ENCODE measurements at places on chromosomes 13 and 19. TPM values are rescaled to one million over a fixed set of nuclear protein-coding genes. Genes with fewer than 3 reads are reported as not detected.

PBX4 gene
- 1.6 TPM for total RNA-seq

ZSCAN4 gene
- total RNA-seq = not detected

ZNF540 gene
- 2.6 TPM for total RNA-seq

GARIN5A gene
- 1.0 TPM for total RNA-seq

DAND5 gene
- not detected for total RNA-seq

DLL3 gene
- total RNA-seq = not detected

ZNF844 gene
- total RNA-seq = 4.3 TPM

CLEC17A gene
- total RNA-seq = not detected

PRRG2 gene
- 2.6 TPM for total RNA-seq

PTPRH gene
- 14.8 TPM for total RNA-seq

NAXD gene
- 27.5 TPM for total RNA-seq

ZGLP1 gene
- 2.3 TPM for total RNA-seq

GRCh38 chr19:15263361-15263985, 31.2 kb upstream of the EPHX3 start:
- H3K27me3 ChIP-seq = no peaks in the 10 kb centered on the region
- H3K36me3 ChIP-seq = peaks cover 15% of the 10 kb centered on the region
- no peak for DNase-seq
- H3K27ac ChIP-seq = peak overlapping the region; percentile 77
- no peak overlapping the region for H3K4me3 ChIP-seq
- peaks cover 65% of the 10 kb centered on the region for H3K4me1 ChIP-seq

DNA sequence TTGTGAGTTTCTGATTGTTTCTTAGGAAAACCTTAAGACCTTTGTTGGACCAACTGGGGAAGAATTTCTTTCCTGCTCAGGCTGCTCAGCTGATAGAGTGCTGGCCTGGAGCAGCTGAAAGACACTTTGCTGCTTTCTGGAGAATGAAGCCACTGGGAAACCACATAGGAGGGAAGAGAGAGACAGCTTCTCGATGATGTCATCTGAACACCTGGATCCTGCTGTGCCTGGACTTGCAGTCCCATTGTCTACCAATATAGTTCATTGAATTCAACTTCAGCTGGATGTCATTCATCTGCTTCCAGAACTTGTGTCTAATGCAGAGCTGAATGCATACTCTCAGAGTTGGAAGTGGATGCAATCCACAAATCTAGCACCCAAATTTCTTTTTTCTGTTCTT, 34.3 kb upstream of the TSHZ3 start:
- no peak for DNase-seq
- H3K27me3 ChIP-seq = no peaks in the 10 kb centered on the region
- H3K4me1 ChIP-seq = no peaks in the 10 kb centered on the region
- no peak overlapping the region for H3K4me3 ChIP-seq
- H3K27ac ChIP-seq = no peak overlapping the region

GRCh38 chr19:46239193-46240024, 9.9 kb downstream of the IGFL1 start:
- H3K4me1 ChIP-seq = peaks cover 4% of the 10 kb centered on the region
- no peak for DNase-seq
- no peaks in the 10 kb centered on the region for H3K27me3 ChIP-seq
- H3K4me3 ChIP-seq = no peak overlapping the region
- no peaks in the 10 kb centered on the region for H3K36me3 ChIP-seq

GRCh38 chr13:65036999-65037398, 2193.1 kb downstream of the PCDH9 start:
- no peaks in the 10 kb centered on the region for H3K36me3 ChIP-seq
- H3K27me3 ChIP-seq = no peaks in the 10 kb centered on the region
- H3K27ac ChIP-seq = no peak overlapping the region
- no peaks in the 10 kb centered on the region for H3K4me1 ChIP-seq

DNA sequence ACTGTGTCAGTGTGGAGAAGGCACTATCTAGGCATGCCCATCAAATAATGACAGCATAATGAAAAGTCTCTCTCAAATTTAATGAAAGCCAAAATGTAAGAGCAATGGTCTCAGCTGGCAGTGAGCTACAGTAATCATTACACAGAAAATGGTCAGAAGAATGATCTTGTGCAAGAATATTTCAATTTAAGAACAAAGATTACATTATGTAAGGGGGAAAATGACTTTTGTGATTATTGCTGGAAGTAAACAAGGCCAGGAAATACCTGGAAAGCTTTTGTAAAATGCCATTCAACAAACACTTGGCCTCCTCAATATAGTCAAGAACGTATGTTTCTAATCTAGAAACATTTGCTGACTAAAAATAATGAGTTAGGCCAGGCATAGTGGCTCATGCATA, 89.1 kb downstream of the CAB39L start:
- no peak overlapping the region for H3K4me3 ChIP-seq
- DNase-seq = no peak

DNA sequence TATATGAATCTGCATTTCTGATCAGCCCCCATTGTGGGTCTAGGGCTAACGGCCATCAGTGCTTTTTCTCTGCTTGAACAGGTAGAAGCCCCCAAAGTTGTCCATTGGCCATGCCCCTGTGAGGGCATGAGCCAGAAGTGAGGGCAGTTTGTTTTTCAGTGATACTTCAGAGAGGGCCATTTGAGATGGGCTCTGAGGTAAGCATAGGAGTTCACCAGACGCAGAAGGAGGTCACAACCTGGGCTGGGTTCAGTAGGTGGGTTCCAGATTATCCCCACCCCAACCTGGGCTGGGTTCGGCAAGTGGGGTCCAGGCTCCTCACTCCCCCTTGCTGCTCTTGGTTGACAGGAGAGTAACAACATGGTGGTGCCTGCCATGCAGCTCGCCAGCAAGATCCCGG, 33.4 kb downstream of the MAU2 start:
- no peaks in the 10 kb centered on the region for H3K27me3 ChIP-seq
- no peak overlapping the region for H3K4me3 ChIP-seq
- peaks cover 21% of the 10 kb centered on the region for H3K36me3 ChIP-seq
- no peaks in the 10 kb centered on the region for H3K4me1 ChIP-seq
- H3K27ac ChIP-seq = no peak overlapping the region

DNA sequence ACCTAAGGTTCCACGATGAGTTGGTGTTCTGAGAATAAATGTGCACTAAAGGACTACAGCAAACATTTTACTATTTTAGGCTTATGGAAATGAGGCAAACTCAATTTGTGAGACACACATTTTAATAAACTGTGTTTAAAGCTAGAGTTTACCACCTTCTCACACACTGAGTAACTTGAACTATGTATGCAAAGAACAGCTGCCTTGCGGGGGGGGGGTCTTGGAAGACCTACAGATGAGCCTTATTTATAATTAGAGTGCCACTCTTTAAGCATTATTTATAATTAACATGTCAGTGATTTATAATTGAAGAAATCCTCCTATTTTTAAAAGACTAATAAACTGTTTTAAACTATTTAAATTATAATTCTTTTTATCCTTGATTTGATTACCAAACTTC, 300.4 kb downstream of the DLEU7 start:
- H3K36me3 ChIP-seq = no peaks in the 10 kb centered on the region
- no peak overlapping the region for H3K27ac ChIP-seq
- H3K4me1 ChIP-seq = no peaks in the 10 kb centered on the region
- no peak overlapping the region for H3K4me3 ChIP-seq

- no peaks in the 10 kb centered on the region for H3K4me1 ChIP-seq
- H3K36me3 ChIP-seq = no peaks in the 10 kb centered on the region
- no peak for DNase-seq
- no peaks in the 10 kb centered on the region for H3K27me3 ChIP-seq
Measured at GRCh38 chr13:69571606-69572323, 535.9 kb upstream of the ATXN8OS start.

GRCh38 chr19:36054733-36055686, at the start of gene WDR62:
TSS of gene WDR62 (plus strand) at chr19:36054897. CDS start at chr19:36054972, 75 bp downstream.
- peak; percentile 92 for DNase-seq
- peak within 1 kb of the TSS; percentile 29 for H3K4me3 ChIP-seq
- H3K27ac ChIP-seq = peak within 1 kb of the TSS; percentile 90
- H3K27me3 ChIP-seq = no peaks in the 10 kb centered on the region
- H3K36me3 ChIP-seq = no peaks in the 10 kb centered on the region

DNA sequence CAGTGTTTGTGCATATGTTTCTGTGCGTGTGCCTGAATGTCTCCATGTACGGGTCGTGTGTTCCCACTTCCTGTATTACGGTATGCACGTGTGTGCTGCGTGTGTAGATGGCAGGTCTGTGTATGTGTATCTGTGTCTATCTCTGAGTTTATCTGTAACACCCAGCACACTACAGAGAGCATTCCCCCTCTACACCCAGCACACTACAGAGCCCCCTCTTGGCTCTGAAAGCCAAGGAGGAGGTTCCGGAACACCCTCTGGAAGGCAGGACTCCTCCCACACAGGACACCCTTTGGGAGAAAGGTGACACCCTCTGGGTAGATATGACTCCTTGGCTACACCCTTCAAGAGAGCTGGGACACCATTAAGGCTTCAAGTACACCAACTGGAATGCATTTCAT, 2.1 kb upstream of the ERFL start:
- H3K4me1 ChIP-seq = peaks cover 29% of the 10 kb centered on the region
- H3K4me3 ChIP-seq = no peak overlapping the region
- H3K27me3 ChIP-seq = no peaks in the 10 kb centered on the region
- DNase-seq = no peak
- no peak overlapping the region for H3K27ac ChIP-seq
- no peaks in the 10 kb centered on the region for H3K36me3 ChIP-seq

DNA sequence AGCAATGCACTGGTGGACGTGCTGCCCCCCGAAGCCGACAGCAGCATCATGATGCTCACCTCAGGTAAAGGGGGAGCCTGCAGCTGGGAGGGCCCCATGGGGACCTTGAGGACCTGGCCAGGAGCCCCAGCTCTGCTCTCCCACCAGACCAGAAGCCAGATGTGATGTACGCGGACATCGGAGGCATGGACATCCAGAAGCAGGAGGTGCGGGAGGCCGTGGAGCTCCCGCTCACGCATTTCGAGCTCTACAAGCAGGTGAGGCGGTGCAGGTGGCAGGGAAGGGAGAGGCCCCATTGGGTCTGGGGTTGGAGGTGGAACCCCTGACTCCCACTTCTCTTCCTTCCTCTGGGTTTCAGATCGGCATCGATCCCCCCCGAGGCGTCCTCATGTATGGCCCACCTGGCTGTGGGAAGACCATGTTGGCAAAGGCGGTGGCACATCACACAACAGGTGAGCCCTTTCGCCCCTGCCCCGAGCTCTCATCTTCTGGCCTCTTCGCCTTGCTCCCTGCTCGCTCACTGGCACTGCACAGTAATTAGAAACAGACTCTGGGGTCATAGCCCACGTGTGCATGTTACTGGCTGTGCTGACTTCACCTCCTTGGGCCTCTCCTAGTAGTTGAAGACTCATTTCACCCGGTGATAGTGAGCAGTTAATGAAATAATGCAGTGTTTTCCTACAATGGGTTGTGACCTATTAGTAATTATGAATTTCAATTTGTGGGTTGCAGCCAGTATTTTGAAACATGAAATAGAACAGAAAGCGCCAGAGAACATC, 3.6 kb downstream of the PSMC4 start:
- no peaks in the 10 kb centered on the region for H3K27me3 ChIP-seq
- H3K36me3 ChIP-seq = no peaks in the 10 kb centered on the region
- H3K4me3 ChIP-seq = no peak overlapping the region
- peaks cover 17% of the 10 kb centered on the region for H3K4me1 ChIP-seq
- no peak overlapping the region for H3K27ac ChIP-seq

GRCh38 chr13:91184244-91184926, 163.1 kb upstream of the MIR17HG start:
- no peak for DNase-seq
- no peak overlapping the region for H3K4me3 ChIP-seq
- H3K36me3 ChIP-seq = no peaks in the 10 kb centered on the region
- H3K4me1 ChIP-seq = no peaks in the 10 kb centered on the region

- peaks cover 18% of the 10 kb centered on the region for H3K4me1 ChIP-seq
- H3K27ac ChIP-seq = no peak overlapping the region
- H3K36me3 ChIP-seq = no peaks in the 10 kb centered on the region
- no peak for DNase-seq
- H3K27me3 ChIP-seq = no peaks in the 10 kb centered on the region
Measured at GRCh38 chr13:28530729-28531076, 35.8 kb upstream of the FLT1 start.

DNA sequence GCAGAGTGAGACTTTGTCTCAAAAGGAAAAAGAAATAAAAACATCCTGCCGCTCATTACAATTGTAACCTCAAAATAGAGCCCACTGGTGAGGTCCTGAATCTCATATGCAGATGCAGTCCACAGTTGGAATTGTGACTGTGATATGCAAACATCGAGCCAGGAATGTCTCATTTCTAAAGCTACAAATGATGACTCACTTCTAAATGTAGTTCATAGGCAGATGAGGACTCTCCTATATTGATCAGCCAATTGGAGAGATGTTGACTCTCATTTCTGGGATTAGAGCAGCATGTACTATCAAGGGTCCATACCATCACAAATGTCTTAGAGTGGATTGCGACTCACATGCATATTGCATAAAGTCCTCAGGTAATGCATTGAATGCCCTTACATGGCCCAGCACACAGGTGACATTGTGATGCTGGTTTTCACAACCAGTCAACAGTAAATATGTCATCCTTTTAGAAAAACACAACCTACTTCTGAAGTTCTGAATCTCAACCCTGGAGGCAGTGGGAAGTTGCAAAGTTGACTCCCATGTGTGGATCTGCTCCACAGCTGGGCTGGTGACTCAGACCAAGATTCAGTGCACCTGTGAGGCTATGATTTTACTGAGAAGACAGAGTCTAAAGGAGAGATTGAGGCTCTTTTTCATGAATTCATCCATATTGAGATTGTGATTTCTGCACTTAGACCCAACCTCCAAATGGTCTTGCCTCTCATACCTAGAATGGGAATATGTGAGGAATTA, 16.9 kb upstream of the ZNF254 start:
- DNase-seq = no peak
- H3K36me3 ChIP-seq = no peaks in the 10 kb centered on the region
- no peaks in the 10 kb centered on the region for H3K4me1 ChIP-seq
- H3K27ac ChIP-seq = no peak overlapping the region

DNA sequence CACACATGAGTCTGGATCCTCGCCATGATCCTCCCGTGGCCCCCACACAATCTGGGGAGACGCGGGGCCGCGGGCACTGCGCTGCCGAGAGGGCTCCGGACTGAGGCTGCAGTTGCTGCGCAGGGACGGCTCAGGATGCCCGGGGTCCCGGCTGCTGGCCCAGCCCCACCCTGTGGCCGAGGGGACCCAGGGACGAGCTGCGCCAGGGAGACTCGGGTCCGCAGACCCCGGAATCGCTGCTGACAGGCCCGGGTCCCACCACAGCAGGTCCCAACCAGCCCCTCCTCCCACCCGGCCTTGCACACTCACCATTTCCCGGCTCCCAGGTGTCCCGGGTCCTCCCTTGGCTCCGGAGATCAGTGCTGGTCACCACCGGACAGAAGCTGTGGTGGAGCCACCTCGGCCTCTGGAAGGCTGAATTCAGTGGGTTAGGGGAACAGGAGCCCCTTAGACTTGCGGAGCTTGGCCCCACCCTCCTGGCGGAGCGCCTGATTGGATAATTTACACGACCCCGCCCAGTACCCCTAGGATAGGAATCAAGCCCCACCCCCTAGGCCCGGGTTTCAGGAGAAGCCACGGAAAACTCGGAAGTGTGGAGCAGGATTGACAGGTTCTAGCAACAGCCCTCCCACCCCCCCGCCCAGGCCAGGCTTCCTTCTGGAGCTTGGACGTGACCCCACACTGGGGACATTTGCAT, 57.4 kb downstream of the ZNF44 start:
- no peaks in the 10 kb centered on the region for H3K27me3 ChIP-seq
- no peak overlapping the region for H3K4me3 ChIP-seq
- no peak for DNase-seq
- H3K4me1 ChIP-seq = no peaks in the 10 kb centered on the region

- no peaks in the 10 kb centered on the region for H3K36me3 ChIP-seq
- no peaks in the 10 kb centered on the region for H3K4me1 ChIP-seq
- H3K27me3 ChIP-seq = no peaks in the 10 kb centered on the region
- no peak overlapping the region for H3K27ac ChIP-seq
Measured at GRCh38 chr19:20259615-20260014, 92.6 kb downstream of the ZNF486 start.

All from body of pancreas (tissue), 4 donors.